Osteoblast (primary cell): ENCODE measurements at places on chromosomes 5 and 9. TPM values are rescaled to one million over a fixed set of nuclear protein-coding genes. Genes with fewer than 3 reads are reported as not detected.

GRCh38 chr5:150853561-150853960 is 7.2 kb downstream of the IRGM start:
- no peak for DNase-seq
- no peaks in the 10 kb centered on the region for H3K36me3 ChIP-seq
- no peak overlapping the region for H3K27ac ChIP-seq
- no peaks in the 10 kb centered on the region for H3K4me1 ChIP-seq
- no peak overlapping the region for H3K4me3 ChIP-seq

Gene RNF208
- total RNA-seq: 0.29 TPM in 1 of 2 replicates, not detected in the other

- H3K4me3 ChIP-seq: no peak overlapping the region
- H3K36me3 ChIP-seq: no peaks in the 10 kb centered on the region
- DNase-seq: no peak
- H3K27ac ChIP-seq: peak overlapping the region; percentile 84
- H3K4me1 ChIP-seq: peaks cover 28% of the 10 kb centered on the region
- H3K27me3 ChIP-seq: no peaks in the 10 kb centered on the region
These were observed 79.8 kb upstream of the PAPPA start for GRCh38 chr9:116073826-116074225.

DNA sequence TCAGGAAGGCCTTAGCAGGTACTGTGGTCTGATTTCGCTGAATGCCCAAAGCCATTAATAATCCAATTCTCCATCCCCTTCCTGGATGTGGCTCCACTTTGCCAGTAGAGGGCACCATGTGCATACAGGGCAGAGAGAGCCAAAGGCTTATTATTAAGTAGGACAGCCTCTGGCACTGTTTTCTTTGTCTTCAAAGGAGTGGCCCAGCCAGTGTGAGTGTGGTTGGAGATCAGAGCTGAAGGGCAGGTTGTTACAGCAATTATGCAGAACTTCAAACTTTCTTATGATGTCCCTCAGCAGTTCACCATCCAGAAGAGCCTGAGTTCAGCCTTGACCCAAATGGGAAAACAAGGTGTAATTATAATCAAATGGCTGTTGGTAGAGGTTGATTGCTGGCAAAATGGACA is 38.6 kb upstream of the CEMIP2 start:
- peak; percentile 55 for DNase-seq
- H3K4me3 ChIP-seq: no peak overlapping the region
- H3K36me3 ChIP-seq: no peaks in the 10 kb centered on the region
- no peak overlapping the region for H3K27ac ChIP-seq
- H3K4me1 ChIP-seq: no peaks in the 10 kb centered on the region

Gene IL13
- total RNA-seq: under 0.01 TPM in 1 of 2 replicates, not detected in the other

GRCh38 chr9:127267793-127268525 is 3.4 kb downstream of the GARNL3 start:
- no peak for DNase-seq
- H3K36me3 ChIP-seq: no peaks in the 10 kb centered on the region
- H3K4me1 ChIP-seq: no peaks in the 10 kb centered on the region
- no peak overlapping the region for H3K4me3 ChIP-seq

Gene ZBTB34
- 7.6 and 8.8 TPM in 2 replicates for total RNA-seq

DNA sequence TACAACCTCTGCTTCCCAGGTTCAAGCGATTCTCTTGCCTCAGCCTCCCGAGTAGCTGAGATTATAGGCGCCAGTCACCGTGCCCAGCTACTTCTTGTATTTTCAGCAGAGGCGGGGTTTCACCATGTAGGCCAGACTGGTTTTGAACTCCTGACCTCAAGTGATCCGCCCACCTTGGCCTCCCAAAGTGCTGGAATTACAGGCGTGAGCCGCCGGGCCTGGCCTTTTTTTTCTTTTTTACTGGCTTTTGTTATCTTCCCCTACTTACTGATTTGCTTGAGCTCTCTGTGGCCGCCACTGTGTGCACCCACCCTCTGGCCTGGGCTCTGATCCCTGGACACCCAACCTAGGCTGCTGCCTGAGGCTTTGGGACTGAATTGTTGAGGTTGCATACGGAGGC is 60.3 kb downstream of the ANKRD33B start:
- no peak overlapping the region for H3K4me3 ChIP-seq
- peaks cover 6% of the 10 kb centered on the region for H3K4me1 ChIP-seq

GRCh38 chr5:161846746-161847145 is 1.2 kb upstream of the GABRA1 start:
- no peak overlapping the region for H3K4me3 ChIP-seq
- H3K4me1 ChIP-seq: no peaks in the 10 kb centered on the region
- H3K36me3 ChIP-seq: no peaks in the 10 kb centered on the region
- H3K27ac ChIP-seq: no peak overlapping the region
- no peaks in the 10 kb centered on the region for H3K27me3 ChIP-seq
- DNase-seq: no peak

DNA sequence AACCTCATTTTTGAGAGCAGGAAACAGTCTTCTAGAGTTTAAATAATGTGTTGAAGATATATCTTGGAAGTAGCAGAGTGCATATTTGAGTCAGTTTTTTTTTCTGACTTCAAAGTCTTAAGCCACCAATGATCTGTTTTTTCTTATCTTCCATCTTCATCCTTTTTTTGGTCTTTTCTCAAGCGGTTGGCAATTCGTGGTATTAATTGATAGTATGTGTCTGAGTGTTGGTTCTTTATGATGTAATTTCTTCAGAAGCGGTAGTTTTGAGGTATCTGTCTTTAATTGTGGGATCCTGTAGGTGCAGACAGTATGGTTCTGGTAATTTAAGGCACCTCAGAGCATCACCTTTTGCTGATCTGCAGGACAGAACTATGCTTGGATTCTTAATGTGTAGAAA is 3.9 kb downstream of the CSNK1G3 start:
- no peak overlapping the region for H3K4me3 ChIP-seq
- H3K27me3 ChIP-seq: no peaks in the 10 kb centered on the region
- peaks cover 14% of the 10 kb centered on the region for H3K4me1 ChIP-seq
- no peaks in the 10 kb centered on the region for H3K36me3 ChIP-seq
- DNase-seq: no peak
- H3K27ac ChIP-seq: no peak overlapping the region

Gene ANKRD31
- 0.29 and 0.36 TPM in 2 replicates for total RNA-seq
